ENCODE measurements at places on chromosomes 7 and 10. TPM values are rescaled to one million over a fixed set of nuclear protein-coding genes. Genes with fewer than 3 reads are reported as not detected.

CCDC126 gene
- 13.8 TPM for polyA plus RNA-seq

MYL10 gene
- not detected for polyA plus RNA-seq

TLX1 gene
- polyA plus RNA-seq = not detected

SH2B2 gene
- 1.1 TPM for polyA plus RNA-seq

GRM8 gene
- polyA plus RNA-seq = not detected

TMEM26 gene
- not detected for polyA plus RNA-seq

- no peak for DNase-seq
Observed at GRCh38 chr7:37281368-37282092, 167.1 kb downstream of the ELMO1 start.

DNA sequence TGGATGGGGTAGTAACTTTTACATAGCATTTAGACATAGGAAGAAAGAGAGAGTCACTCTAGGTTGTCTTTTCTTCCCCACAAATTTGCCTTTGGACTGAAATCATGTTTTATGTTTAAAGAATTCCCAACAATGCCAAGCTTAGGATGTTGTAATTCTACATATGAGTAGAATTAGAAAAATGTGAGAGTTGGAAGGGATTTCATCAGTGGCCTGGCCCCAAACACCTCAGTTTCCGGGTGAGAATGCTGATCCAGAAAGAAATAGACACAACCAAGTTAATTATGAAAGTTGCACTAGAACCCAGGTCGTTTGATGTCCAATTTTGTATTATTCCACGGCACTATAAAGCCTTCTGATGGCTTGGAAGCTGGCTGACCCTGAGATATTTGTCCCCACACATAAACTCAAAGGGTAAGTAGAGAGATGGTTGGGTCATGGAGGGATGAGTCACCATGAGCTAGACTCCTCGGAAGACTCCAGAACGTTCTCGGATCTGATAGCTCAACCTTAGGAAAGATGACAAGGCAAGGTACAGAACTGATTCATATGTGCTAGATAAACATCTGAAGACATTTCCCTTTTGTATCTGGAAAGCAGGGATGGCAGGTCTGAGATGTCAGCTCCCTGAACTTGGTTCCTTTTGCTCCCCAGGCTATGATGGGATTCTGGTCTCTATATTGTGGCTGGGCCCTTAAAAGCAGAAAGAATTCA lies 48.8 kb upstream of the SLC35B4 start:
- DNase-seq = no peak

GRCh38 chr10:126876456-126876855 lies 28.8 kb upstream of the DOCK1 start:
- no peak for DNase-seq

DNA sequence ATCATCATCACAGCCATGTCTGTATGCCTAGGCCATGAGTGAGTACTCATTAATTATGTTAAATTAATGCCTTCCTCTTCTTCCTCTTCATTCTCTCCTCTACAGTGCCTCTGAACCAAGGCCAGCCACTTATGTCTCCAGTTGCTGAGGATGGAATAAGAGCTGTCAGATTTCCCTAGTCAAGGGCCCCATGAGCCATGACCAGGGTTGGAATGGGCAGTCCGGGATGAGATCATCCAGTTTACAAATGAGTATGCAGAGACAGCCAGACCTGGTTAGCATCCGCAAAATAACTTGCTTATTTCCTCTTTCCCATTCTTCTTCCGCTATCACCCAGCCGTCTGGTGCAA lies 342.7 kb downstream of the GRID1 start:
- no peak for DNase-seq

- no peak for DNase-seq
Observed at GRCh38 chr7:24864214-24864817, 107.1 kb upstream of the GSDME start.

DNA sequence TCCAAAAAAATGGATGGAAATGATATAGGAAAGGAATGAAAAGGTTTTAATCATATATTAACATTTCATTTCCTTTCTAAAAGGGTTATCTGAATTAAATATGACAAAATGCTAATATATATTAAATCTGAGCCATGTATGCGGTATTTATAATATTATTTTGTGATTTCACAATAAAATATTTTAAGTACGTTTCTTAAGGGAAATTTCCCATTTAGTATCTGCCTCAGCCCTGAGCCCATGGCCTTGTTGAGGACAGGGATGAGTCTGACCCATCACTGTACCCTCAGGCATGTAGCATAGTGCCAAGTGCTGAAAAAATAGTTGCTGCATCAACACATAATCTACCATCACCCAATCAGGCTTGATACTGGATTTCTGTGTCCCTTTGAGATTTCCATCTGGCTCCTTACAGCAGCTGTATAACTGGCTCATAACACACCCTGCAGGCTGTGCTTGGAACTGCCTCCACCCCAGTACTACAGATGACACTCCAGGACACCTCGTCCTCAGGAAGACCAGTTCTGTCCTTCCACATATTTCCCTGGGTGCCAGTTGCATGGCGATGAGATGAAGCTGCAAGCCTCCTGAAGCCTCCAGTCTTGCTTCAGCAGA lies 59.4 kb upstream of the ASAH2 start:
- no peak for DNase-seq

DNA sequence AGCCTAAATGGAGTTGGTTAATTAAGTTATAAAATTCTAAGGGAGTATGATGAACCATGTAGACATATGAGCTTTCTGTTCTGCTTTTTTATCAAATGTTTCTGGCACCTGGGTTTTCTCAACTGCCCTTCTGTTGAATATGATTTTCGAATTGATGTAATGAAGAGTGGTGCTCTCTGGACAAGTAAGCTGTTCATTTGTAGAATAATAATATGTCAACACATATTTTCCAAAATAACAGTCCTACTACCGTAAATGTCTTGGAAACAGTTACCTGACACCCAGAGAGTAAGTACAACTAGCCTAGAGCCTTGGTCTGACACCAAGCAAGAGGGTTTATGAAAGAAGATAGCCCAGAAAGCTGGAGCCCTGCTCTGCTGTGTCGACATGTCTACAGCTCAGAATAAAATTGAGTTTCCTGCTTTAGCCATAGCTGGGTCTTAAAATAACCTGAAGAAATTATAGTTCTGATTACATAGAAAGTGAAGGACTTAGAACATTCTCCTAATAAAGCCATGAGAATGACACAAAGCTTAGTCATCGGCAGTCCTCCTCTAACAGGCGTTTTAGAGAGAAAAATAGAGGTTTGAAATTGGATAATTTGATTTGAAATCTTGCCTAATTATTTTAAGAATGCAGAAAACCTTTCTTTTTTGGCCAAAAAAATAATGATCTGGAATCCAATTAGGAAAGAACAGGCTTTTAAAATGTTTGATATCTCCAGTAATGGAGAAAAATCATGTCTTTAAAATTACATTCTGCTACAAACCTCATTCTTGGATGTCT lies 25.1 kb downstream of the HDAC9 start:
- no peak for DNase-seq

- no peak for DNase-seq
Observed at GRCh38 chr7:9507290-9507689, 1073.9 kb downstream of the NXPH1 start.

DNA sequence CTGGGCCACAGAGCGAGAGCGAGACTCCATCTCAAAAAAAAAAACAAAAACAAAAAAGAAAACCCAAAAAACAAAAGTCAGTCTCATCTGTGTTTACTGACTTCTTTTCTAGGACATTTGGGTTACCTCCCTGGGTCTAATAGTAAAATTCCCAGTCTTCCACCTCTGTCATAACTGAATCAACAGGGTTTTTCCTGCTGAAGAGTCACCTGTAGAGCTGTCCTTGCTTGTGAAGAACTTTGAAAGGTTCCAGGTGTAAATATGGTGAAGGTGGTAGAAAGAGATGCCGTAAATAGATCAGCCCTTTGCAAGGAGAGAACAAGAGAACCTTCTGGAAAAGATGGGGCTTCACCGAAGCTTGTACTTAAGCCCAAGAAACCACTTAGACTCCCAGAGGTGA lies 112.7 kb upstream of the BTBD16 start:
- no peak for DNase-seq

DNA sequence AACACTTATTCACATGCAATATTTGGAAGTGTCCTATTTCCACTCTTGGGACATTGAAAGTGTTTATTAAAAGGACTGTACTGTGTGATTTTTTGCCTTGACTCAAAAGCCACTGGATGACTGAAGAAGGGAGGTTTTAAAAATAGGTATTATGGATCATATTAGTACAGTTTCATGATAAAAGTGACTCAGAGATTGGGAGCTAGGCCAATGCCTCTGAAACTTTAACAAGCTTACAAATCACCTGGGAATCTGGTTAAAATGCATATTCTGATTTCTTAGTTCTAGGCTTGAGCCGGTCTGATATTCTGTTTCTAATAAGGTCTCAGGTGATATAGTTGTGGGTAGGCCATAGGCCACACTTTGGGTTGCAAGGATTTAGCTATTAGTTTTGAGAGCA lies 191.2 kb downstream of the PLXDC2 start:
- no peak for DNase-seq

DNA sequence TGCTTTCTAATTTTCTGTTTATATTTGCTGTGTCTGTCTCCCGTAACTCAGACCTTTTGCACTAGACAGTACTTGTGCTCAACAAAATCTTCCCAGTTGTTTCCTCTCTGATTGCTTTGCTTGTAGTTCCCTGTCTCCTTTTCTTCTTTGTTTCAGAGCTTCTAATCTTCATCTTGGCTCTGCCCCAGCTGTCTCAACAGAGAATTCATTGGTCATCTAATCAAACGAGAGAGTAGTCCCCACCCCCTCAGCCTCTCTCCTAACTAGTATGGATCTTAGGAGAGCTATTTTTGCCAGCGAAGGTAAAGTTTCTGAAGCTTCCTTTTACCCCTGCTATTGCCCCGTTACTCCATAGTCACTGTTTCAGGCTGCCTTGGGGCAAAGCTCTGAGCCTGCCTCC lies 32.8 kb downstream of the SLC26A4 start:
- DNase-seq = no peak

DNA sequence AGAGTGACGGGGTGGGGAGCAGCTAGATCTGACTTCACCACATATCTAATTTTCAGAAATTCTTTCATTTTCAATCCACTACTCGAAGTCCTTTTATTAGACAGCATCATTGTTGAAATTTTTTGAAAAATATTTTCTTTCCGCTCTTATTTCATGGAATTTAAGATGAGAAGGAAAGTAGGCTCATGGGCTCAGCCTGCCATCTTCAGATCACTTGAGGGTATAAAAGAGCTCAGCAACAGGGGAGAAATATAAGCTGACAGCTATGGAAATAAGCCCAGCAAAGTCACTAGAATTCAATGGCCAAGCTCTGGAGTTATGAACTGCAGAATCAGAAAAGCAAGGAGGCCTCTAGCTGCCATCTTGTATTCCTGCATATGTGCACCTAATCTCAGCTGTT lies 389.1 kb downstream of the XPNPEP1 start:
- DNase-seq = no peak

- DNase-seq = no peak
Observed at GRCh38 chr7:34747176-34747781, 89.3 kb downstream of the NPSR1 start.

DNA sequence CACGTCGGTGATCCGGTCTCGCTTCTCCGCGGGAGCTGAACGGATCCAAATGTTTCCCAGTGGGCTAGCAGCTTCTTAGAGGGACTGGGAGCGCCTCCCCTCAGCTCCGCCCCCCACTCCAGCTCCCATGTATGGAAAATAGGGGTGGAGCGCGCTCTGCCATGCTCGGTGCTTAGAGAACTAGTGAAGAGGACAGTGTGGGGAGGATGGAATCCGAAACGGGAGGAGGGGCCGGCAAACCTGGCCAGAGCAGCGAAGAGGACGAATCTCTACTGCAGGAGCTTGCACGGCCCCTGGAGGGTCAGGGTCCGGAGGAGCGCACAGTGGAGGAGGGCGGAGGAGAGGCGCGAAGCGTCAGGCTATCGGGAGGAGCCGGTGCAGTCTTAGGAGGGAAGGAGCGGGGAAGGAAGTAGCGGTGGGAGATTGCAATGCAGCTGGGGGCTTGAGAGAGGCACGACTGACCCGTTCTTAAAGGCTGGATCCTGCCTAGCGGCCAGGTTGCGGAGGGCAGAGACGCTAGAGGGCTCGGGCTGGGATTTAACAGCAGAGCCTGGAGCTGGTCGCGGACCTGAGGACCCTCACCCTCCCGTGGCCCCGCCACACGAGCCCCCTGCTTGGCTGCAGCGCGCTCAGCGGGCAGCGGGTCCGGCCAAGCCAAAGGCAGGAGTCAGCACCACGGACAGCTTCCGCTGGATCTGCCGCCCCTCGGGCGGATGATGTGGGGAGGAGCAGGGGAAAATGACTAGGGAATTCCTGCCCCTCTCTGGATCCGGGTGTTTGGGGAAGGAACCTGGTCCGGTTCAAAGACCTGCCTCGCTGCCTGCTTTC lies at the start of gene PRLHR:
PRLHR (minus strand) TSS at position 51 of the 828 bp plus-strand sequence. CDS start 404 bp downstream, outside the sequence.
- DNase-seq = no peak

- no peak for DNase-seq
Observed at GRCh38 chr7:69105092-69105491, 493.2 kb upstream of the AUTS2 start.

DNA sequence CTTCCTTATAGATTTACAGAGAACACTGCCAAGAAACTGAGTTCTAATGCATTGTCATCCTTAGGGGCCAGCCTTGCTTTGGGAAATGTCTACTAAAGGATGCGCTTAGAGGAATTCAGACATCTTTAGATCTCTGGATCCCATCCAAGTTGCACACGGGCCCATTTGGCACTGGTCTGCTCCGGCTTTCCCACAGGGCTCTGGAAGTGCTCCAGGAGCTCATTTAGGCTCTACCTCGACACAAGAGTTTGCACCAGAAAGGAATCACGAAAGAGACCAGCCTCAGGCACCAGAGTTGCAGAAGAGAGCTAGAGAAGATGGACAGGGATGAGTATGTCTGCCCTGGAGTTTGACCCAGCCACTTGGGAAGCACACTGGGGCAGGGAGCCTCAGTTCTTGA lies 150.1 kb upstream of the TMEM72 start:
- DNase-seq = no peak

Data from immature natural killer cell (primary cell).